Forelimb muscle (tissue), 1 donor: ENCODE measurements at places on chromosomes 7 and 10. TPM values are rescaled to one million over a fixed set of nuclear protein-coding genes. Genes with fewer than 3 reads are reported as not detected.

The ZNF804B gene
- not detected for polyA plus RNA-seq

The CTAGE6 gene
- polyA plus RNA-seq: 0.30 TPM

DNA sequence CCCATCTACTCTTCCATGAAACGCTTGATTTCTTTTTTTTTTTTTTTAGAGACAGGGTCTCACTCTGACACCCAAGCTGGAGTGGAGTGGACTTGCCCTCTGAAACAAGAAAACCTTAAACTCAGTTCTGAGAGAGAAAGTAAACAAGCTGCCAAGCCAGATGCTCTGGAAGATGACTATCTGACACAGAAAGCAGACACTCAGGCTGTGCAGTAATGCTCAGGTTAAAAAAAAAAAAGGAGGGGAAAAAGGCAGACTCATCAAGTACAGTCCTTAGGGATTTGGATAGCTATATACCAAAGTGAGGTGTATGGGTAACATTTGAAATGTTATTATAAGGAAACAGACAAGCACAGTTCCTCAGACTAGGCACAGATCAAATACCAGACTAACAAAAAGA is 80.5 kb downstream of the IDE start:
- DNase-seq: no peak

DNA sequence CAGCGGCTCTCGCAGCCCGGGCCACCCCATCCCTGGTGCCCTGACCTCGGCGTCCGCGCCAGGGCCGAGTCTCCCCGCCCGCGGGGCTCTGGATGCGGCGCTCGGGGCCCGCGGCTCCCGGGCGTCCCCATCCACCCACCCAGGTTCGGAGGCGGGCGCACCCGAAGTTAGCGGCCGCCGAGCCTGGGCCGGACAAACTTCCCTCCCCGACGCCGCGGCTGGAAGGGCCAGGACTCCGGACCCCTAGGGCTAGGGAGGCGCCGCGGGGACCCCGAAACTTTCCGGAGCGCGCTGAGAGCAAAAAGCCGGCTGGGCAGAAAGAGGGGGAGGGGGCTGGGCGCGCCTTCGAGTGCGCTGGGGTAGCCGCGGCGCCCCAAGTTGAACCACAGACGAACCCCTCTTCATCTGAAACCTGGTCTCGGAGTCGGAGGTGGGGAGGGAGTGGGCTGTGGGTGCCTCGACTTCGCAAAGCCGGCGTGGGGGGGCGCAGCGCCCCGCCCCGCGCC is 3.7 kb upstream of the ELFN1 start:
- no peak for DNase-seq

DNA sequence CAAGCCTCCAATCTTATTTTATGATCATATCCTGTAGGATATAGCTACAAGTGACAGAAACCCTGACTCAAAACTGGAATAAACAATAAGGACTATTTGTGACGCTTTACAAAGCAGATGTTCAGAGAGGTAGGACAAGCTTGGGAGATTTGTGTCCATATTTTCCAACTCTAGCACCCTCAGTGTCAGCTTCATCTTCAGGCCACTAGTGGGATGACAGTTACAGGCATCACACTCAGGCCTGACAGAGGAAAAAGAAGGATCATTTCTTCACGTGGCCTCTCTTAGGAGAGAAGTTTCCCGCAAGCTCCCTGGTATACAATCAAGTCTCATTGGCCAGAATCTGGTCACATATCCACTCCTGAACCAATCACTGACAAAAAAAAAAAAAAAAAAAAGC is 74.4 kb downstream of the PPP1R3C start:
- DNase-seq: no peak

- DNase-seq: no peak
Observed at GRCh38 chr10:47369251-47369894, 14.7 kb downstream of the ZNF488 start.
